ENCODE measurements at places on chromosomes 12 and 14. TPM values are rescaled to one million over a fixed set of nuclear protein-coding genes. Genes with fewer than 3 reads are reported as not detected.

Gene FLRT2
- 18.4 TPM for total RNA-seq

Gene P2RX7
- 2.2 TPM for total RNA-seq

Gene CYP46A1
- total RNA-seq, result 9.2 TPM

Gene RIPK3
- total RNA-seq, result 7.0 TPM

Gene KRT8
- 175 TPM for total RNA-seq

Gene PAX9
- total RNA-seq, result not detected

- no peak for DNase-seq
Observed at GRCh38 chr14:65478596-65478995, 66.1 kb downstream of the FUT8 start.

GRCh38 chr12:42766754-42767153 is 177.2 kb upstream of the PRICKLE1 start:
- DNase-seq, result no peak

- DNase-seq, result peak; percentile 76
Observed at GRCh38 chr12:113083863-113084435, 27.4 kb downstream of the DTX1 start.

- DNase-seq, result no peak
Observed at GRCh38 chr12:127928178-127928577, 338.8 kb upstream of the TMEM132C start.

Data from right cardiac atrium (tissue), 5 donors.